ENCODE measurements at places on chromosomes 6 and 20. TPM values are rescaled to one million over a fixed set of nuclear protein-coding genes. Genes with fewer than 3 reads are reported as not detected.

The FGD2 gene
- total RNA-seq: 1.7 TPM

The TP53TG5 gene
- 0.40 TPM for total RNA-seq

The MAS1 gene
- not detected for total RNA-seq

The LIN28B gene
- 0.18 TPM for total RNA-seq

The DSP gene
- total RNA-seq: 0.16 TPM

The KCNQ5 gene
- total RNA-seq: 15.8 TPM

The BMP2 gene
- total RNA-seq: not detected

The SLC52A3 gene
- 0.25 TPM for total RNA-seq

The C20orf204 gene
- 2.5 TPM for total RNA-seq

The RIPK1 gene
- total RNA-seq: 15.5 TPM

The GABRR1 gene
- not detected for total RNA-seq

The OOEP gene
- not detected for total RNA-seq

The POM121L2 gene
- total RNA-seq: not detected

The KCNK16 gene
- not detected for total RNA-seq

The OPRM1 gene
- not detected for total RNA-seq

The ZNF311 gene
- 1.0 TPM for total RNA-seq

The COL9A3 gene
- 1.0 TPM for total RNA-seq

The ABHD12 gene
- total RNA-seq: 18.1 TPM

The NNAT gene
- total RNA-seq: 0.23 TPM

The ANKRD66 gene
- total RNA-seq: not detected

The CHRNA4 gene
- not detected for total RNA-seq

The CCN2 gene
- not detected for total RNA-seq

The AIF1 gene
- total RNA-seq: 150 TPM

The TMC2 gene
- total RNA-seq: not detected

The RBPJL gene
- not detected for total RNA-seq

The ZC3H12D gene
- total RNA-seq: 28.0 TPM

The TOX2 gene
- 0.45 TPM for total RNA-seq

The LRFN2 gene
- not detected for total RNA-seq

The DPPA5 gene
- total RNA-seq: not detected

The MYL9 gene
- 0.12 TPM for total RNA-seq

The GTSF1L gene
- not detected for total RNA-seq

The MAPK14 gene
- total RNA-seq: 40.7 TPM

The ALDH5A1 gene
- total RNA-seq: 18.2 TPM

The MYLK4 gene
- total RNA-seq: 0.10 TPM

The RTEL1 gene
- 43.9 TPM for total RNA-seq

The PREX1 gene
- total RNA-seq: 77.1 TPM

The MAP3K4 gene
- 38.1 TPM for total RNA-seq

The ZSWIM3 gene
- 3.5 TPM for total RNA-seq

The WFDC12 gene
- not detected for total RNA-seq

The TAP1 gene
- total RNA-seq: 337 TPM

The DAAM2 gene
- not detected for total RNA-seq

The TPD52L2 gene
- 58.6 TPM for total RNA-seq

The CNR1 gene
- total RNA-seq: not detected

The PACSIN1 gene
- total RNA-seq: 0.19 TPM

The KIF25 gene
- not detected for total RNA-seq

The METTL24 gene
- 0.27 TPM for total RNA-seq

The MYMX gene
- not detected for total RNA-seq

The UNC93A gene
- total RNA-seq: not detected

The TRIM15 gene
- 0.29 TPM for total RNA-seq

The MACROD2 gene
- total RNA-seq: 0.12 TPM

The KCNK5 gene
- 19.6 TPM for total RNA-seq

The WFDC11 gene
- total RNA-seq: not detected

The CST4 gene
- not detected for total RNA-seq

The MOCS1 gene
- 4.1 TPM for total RNA-seq

The HSPA12B gene
- total RNA-seq: not detected

The COX4I2 gene
- not detected for total RNA-seq

The RBBP8NL gene
- total RNA-seq: not detected

All from activated naive CD8-positive, alpha-beta T cell treated with anti-CD3 and anti-CD28 coated beads for 36 hours (primary cell).